ENCODE measurements at places on chromosomes 4 and X.

DNA sequence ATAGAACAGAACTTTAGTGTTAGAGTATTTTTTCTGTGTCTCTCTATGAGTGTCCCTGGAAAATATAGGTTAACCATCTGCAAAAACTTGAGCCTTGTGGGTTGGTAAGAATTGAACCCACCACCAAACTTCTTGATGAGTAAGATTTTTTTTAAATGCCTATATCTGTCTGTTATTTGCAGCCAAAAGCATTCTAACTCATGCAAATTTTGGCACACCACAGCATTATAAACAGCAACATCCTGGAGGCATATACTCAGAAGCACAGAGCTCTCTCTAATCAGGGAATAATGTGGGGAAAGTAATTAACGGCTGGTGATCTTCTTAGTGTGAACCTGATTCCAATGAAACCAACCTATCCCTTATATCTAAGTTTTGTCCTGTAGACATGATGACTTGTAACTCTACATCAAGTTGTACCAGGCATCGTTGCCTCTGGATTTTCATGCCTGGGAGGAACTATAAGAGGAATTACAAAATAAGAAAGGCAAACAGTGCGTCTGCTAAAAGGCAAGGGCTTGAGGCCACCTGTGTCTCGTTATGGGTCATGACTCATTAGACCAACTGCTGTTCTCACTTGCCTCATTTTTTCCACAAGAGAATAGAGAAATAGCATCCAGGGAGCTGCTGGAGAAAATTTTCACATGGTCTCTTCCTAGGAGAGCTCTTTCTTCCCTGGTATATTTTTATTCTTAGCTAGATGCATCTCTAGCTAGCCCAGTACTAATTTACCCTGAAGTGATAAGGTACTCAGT, 202.4 kb downstream of the CHIC2 start:
- DNase-seq: no peak

- DNase-seq: no peak
These were observed 301.1 kb downstream of the ANK2 start for GRCh38 chr4:113350576-113350975.

GRCh38 chr4:55311792-55312488, 34.1 kb upstream of the SRD5A3 start:
- no peak for DNase-seq

DNA sequence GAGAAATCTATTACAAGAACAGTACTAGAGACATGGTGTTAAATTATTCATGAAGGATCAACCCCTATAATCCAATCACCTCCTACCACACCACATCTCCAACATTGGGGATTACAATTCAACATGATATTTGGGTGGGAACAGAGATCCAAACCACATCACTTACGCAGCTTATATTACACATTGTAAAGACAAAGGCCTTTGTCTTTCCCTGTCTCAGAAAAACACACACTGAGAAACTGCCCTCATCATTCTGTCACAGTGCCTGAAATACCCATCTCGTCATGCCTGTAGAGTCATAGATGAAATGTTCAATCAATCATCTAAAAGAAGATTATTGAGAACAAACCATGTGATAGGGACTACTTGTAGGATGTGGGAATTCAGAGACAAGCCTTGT, 558.8 kb upstream of the GRIA3 start:
- DNase-seq: no peak

DNA sequence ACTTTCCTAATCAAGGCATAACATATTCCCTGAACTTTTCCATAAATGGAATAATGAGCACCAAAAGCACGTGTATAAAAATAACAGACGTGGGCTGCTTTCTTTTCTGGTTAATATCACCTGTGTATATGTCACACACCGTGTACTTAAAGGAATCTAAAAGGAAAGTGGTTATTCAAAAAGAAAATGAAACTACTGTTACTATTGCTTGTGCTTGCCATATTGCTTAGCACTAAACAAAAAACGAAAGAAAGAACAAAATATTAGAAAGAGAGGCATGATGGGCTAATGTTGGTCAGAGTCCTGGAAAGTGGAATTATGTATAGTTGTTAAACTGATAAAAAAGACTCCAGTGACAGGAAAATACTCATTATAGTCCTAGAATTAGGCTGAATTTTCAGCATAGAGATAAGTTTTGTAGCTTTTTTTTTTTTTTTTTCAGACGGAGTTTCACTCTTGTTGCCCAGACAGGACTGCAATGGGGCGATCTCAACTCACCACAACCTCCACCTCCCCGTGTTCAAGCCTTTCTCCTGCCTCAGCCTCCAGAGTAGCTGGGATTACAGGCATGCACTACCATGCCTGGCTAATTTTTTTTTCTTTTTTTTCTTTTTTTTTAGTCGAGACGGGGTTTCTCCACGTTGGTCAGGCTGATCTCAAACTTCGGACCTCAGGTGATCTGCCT, 123.2 kb downstream of the PABPC4L start:
- no peak for DNase-seq

DNA sequence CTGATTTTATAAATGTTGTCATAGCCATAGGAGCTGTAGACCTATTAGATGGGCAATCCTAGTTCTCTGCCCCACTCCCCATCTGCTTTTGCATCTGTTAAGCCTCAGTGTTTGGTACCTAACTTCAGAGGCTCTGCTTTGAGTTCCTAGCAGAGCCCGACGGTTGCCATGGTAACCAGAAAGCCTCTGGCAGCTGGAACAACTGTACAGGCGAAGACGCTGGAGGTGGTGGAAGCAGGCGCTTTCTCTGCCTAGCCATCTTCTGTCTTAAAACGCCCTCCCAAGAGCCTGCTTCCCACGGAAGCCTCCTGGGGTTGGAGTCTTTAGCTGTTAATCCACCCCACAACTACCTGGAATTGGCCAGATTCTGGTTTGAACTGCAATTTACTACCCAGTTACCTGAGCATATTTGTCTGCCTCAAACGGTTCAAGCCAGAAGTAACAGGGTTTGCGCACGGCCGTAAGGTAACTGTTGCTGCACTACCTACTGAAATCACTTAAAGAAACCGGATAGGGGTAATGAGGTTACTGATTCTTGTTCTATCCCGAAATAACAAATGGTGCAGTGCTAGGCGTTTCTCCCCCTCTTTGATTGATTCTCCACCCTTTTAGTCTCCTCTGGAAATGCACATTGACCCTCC, 1.0 kb upstream of the GABRG1 start:
- no peak for DNase-seq

- DNase-seq: no peak
These were observed 38.2 kb downstream of the AFF1 start for GRCh38 chr4:86972997-86973396.

DNA sequence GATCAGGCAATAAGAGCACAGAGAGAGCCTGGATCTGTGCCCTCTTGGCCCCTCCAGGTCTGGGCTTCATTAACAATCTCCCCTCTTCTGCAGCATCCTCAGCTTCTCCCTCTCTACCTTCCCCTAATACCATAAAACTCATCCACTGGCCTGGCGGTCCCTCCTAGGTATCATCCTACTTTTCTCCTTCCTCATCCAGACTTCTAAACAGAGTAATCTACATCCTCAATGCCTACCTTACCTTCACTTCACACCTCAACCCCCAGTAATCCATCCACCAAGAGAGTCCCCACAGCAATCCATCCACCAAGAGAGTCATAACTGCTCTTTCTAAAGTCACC, 17.0 kb downstream of the FGFBP1 start:
- no peak for DNase-seq

GRCh38 chrX:149961572-149961971, 23.3 kb upstream of the EOLA2 start:
- DNase-seq: no peak

DNA sequence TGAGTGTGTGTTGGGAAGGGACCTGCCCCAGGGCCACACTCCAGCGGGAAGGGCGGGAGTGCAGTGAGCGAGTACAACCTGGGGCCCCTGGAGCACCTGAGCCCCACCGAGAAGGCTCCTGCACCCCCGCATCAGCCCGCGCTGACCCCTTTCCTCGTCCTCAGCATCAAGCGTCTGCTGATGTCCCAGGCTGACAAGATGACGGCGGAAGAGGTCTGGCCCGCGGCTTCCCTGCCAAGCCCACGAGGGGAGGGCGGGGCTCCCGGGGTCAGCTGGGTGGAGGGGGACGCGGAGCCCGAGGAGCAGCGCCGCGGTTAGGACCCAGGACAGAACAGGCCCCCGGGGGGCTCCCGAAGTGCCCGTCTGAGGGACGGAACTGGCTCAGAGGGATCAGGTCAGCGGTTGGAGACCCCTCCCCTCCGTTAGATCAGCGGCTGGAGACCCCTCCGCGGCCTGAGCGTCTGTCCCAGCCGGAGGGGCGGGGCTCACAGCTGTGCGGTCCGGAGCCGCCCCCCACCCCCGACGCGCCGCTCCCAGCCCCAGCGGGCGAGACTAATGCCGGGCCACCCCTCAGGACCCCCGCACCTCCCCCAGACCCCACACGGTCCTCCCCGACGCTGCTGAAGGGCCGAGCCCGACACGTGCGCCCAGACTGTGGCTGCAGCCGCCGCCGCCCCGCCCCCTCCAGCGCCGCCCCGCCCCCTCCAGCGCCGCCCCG, 6.7 kb downstream of the MYL5 start:
- no peak for DNase-seq

- DNase-seq: no peak
These were observed 6.0 kb upstream of the PDGFC start for GRCh38 chr4:156977435-156978160.

DNA sequence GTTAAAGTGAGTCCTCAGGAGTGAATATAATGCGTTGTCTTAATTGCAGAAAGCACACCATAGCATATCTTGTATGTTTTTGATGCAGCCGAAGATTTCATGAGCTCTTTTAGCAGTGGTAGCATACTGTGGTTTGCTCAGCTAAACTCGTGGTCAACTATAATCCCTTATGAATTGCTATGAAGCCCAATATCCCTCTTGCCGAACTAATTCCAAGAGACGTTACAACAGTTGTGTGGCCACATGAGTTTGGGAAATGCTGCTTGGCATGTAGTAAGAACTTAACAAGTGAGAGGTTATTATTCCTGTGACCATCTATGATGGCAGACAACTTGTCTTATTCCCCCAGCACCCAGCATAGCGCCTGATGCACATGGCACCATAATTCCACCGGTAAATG, 30.7 kb downstream of the SYAP1 start:
- DNase-seq: no peak

GRCh38 chr4:52621567-52621966, 37.5 kb downstream of the USP46 start:
- no peak for DNase-seq

GRCh38 chr4:2248821-2249261, 6.9 kb upstream of the HAUS3 start:
- DNase-seq: no peak

DNA sequence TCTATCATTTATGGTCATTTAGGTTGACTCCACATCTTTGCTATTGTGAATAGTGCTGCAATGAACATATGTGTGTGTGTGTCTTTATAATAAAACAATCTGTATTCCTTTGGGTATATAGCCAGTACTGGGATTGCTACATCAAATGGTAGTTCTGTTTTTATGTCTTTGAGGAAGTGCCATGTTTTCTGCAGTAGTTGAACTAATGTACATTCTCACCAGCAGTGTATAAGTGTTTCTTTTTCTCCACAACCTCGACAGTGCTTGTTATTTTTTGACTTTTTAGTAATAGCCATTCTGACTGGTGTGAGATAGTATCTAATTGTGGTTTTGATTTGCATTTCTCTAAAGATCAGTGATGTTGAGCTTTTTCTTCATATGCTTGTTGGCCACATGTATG, 80.5 kb downstream of the ARHGAP6 start:
- no peak for DNase-seq

Measured in GDM1 (cell line).